ENCODE measurements at places on chromosomes 2 and 18.

- DNase-seq = no peak
These were observed 102.7 kb downstream of the MYO1B start for GRCh38 chr2:191347881-191348280.

GRCh38 chr2:224584111-224584784 is 915 bp downstream of the CUL3 start:
- DNase-seq = peak; percentile 10

- DNase-seq = no peak
These were observed 4.8 kb upstream of the KCNG2 start for GRCh38 chr18:79792988-79793355.

GRCh38 chr18:27017901-27018500 is 152.5 kb upstream of the AQP4 start:
- no peak for DNase-seq

DNA sequence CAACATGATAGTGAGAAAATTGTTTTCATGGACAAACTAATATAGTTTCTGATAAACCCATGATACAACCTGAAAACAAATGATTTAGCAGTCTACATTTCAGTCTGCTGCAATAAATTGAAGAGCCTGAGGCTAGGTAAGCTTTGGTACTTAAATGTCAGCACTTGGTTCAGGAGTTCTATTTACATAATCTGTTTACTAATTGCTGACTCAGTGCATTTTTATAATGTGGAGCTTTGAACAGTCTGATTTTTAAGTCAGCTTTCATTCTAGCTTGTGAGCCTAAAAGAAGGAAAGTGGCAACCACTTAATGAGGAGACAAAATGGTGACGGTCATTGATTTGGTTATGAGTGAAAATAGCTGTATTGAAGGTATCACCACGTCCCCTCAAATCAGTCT is 488.6 kb downstream of the CPS1 start:
- no peak for DNase-seq

GRCh38 chr2:119650206-119650605 is 28.8 kb upstream of the TMEM177 start:
- no peak for DNase-seq

- DNase-seq = no peak
These were observed 91.4 kb downstream of the RTN4 start for GRCh38 chr2:54958717-54959371.

DNA sequence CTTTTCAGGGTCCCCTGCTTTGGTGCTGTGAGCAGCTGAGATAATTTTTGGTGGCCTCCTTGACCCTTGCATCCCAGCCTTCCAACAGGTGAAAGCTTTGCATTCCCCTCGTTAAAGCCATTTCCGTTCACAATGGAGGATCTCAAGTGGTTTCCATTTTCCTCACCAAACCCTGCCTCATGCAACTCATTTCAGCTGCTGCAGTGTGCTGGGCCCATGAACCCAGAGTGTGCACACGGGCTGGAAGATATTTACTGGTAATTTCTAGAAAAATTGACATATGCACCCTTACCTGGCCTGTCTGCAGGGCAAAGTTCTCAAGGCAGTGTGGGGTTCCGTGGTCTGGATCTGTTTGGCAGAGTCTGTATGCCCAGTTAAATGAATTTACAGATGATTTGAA is 246.8 kb upstream of the HS6ST1 start:
- no peak for DNase-seq

- no peak for DNase-seq
These were observed 73.5 kb downstream of the MGAT5 start for GRCh38 chr2:134327367-134327766.

DNA sequence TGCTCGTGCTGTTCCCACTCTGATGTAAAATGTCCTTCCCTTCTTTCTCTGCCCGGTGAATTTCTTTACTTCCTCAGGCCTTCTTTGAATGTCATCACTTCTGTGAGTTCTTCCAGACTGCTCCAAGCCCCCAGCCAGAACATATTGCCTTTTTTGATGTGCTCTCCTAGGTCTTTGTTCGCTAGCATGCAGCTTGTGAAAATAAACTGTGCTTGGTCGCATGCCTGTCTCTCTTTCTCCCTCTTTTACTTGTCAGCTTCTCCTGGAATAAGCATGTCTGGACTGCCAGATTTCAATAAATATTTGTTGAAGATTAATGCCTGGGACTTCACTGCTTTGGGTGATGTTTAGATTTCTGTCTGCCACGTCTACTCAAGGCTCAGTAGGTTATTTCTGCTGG is 82.7 kb upstream of the ARHGAP28 start:
- DNase-seq = no peak

DNA sequence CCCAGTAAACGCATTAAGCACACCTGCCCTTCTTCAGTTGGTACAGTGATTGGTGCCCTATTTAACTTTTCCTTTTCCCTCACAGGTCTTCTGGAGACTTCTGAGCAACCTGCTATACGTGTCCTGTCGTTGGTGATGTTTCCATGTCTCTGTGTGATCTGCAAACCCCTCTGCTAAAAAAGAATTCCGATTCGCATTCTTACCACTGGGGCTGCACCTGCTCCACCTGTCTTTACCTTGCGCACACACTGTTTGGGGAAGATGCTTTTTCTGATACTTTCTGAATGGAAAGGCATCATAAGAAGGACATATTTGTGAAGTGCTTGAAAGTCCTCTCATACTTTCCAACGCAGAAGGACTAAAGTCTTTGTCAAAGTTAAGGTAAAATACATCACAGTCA is 323.9 kb upstream of the SOX11 start:
- DNase-seq = no peak

- no peak for DNase-seq
These were observed 63.0 kb upstream of the PSMD14 start for GRCh38 chr2:161245261-161245553.

GRCh38 chr2:232342635-232343565 is 35.7 kb upstream of the ALPP start:
- no peak for DNase-seq

GRCh38 chr18:24795129-24795528 is 334.7 kb downstream of the HRH4 start:
- no peak for DNase-seq

DNA sequence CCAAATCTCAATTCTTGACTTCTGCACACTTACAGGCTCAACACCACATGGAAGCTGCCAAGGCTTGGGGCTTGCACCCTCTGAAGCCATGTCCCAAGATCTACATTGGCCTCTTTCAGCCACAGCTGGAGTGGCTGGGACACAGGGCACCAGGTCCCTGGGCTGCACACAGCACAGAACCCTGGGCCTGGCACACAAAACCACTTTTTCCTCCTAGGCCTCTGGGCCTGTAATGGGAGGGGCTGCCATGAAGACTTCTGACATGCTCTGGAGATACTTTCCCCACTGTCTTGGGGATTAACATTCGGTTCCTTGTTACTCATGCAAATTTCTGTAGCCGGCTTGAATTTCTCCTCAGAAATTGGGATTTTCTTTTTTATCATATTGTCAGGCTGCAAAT is 29.9 kb downstream of the SP9 start:
- DNase-seq = no peak

GRCh38 chr2:67137699-67138098 is 259.4 kb upstream of the ETAA1 start:
- no peak for DNase-seq

- no peak for DNase-seq
These were observed 131.0 kb upstream of the ARL5A start for GRCh38 chr2:151959238-151959637.

- no peak for DNase-seq
These were observed 205.4 kb downstream of the PPP1R1C start for GRCh38 chr2:182191061-182191460.

DNA sequence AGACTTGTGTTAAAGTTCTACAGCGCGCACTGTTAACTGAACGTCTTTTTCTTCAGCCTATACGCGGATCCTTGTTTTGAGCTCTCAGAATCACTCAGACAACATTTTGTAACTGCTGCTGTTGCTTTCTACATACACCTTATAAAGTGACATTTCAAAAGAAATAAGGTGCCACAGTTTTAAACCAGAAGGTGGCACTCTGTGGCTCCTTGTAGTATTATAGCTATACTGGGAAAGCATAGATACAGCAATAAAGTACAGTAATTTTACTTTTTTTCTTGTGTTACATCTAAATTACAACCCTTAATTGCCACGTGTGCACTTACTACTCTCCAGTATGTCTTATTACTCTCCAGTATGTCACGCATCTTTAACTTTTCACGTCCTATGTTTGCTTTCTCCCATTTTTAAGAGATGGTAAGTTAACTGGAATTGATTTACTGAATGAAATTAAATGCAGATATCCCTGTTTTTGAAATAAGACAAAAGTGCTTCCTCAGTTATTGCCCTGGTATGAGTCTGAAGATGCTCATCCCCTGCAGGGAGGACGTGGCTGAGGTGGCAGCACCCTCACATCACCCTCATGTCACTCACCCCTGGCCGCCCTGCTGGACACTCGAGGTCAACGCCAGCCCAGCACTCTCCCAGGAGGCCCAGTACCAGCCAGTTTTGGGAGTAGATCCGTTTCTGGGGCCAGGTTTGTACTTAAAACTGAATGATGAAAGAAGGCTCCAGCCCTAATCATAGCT is 37.8 kb downstream of the GORASP2 start:
- DNase-seq = no peak

GRCh38 chr2:65395621-65396347 is 36.6 kb downstream of the SPRED2 start:
- DNase-seq = no peak

- no peak for DNase-seq
These were observed 47.5 kb downstream of the INHBB start for GRCh38 chr2:120393456-120393855.

- DNase-seq = no peak
These were observed 28.4 kb downstream of the AOX1 start for GRCh38 chr2:200614249-200614648.

GRCh38 chr2:219009294-219009693 is 16.1 kb upstream of the CRYBA2 start:
- no peak for DNase-seq

DNA sequence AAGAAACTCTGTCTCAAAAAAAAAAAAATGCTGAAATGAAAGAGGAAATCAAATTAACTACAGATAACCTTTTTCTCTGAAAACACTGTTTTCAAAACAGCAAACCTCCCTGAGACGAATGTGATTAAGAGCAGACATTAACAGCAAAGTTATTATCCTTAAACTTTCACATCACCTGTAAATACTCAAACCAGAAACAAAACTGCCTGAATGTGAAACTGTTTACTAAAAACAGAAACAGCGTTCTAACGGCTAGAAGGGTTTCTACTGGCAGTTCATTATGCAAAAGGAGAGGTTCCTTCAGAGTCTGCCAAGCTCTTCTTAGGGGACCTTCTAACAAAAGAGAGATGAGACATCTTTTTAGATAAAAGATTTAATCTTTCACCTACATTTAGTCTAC is 45.9 kb downstream of the PNO1 start:
- no peak for DNase-seq

All from activated naive CD4-positive, alpha-beta T cell (primary cell).